ENCODE measurements at places on chromosomes 1 and 21.

GRCh38 chr21:15199414-15200383, 134.9 kb upstream of the NRIP1 start:
- no peak for DNase-seq

GRCh38 chr1:245552331-245552730, 397.5 kb downstream of the KIF26B start:
- DNase-seq, result no peak

DNA sequence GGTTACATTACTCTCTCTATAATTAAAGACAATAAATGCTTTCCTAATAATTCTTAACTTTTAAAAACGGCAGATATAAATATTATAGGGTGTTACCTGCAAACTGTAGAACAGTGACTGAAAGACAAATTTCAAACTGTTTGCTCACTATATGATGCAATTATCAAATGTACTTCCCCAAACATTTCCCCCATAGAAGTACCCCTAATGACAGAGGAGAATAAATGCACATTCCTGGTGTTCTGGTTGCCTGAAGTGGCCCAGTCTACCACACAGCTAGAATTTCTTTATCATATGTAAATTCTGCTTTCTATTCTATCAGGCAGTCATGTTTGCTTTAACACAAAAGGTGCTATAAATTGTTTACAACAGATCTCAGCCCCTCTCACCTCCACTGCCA, 70.4 kb downstream of the VAV3 start:
- no peak for DNase-seq

DNA sequence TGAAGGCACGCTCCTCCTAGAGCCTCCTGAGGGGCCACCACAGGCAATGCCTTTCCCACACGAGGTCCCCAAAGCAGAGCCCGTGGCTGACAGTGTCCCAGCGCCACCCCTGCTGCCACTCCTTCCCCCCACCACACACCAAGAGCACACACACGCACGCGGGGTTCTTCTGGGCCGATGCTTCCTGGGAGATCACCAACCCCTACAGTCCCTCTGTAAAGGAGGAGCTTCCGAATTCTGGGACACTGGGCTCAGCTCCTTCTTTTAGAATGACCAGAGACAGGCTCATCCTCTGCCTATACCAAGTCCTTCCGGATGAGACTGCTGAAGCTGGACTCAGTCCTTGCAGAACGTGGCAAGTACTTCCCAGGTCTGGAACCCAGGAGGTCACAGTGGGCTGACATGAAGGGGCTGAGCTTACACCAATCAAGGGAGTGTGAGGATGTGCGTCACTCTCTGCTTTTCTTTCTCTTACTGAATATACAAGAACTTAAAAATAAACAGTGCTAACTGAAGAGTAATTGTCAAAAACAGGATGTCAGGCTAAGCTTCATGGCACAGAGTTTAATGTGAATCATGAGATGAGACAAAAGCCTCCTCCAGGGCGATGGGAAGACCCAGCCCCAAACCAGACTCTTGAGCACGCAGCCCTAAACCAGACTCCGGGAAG, 12.7 kb downstream of the SSU72 start:
- DNase-seq, result no peak

DNA sequence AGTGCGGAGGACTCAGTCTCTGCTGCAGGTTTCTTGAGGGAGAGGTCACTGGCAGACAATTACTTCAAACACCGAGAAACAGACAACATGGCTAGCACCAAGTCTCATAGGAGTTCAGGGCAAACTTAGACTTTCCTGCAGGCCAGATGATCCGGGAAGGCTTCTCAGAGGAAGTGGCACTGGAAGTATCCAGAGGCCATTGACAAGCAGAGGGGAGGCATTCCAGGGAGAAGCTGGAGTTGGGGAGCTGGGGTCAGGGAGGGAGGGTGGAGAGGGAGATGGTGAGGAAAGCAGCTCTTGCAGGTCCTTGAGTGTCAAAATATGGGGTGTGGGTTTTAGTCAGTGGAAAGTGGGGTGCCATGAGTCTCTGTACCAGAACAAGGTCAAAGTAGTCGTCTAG, 147.9 kb downstream of the KAZN start:
- no peak for DNase-seq

GRCh38 chr1:220325306-220325995, 53.2 kb upstream of the RAB3GAP2 start:
- DNase-seq, result no peak

- DNase-seq, result no peak
Measured at GRCh38 chr21:32137266-32137665, 141.6 kb downstream of the MIS18A start.

DNA sequence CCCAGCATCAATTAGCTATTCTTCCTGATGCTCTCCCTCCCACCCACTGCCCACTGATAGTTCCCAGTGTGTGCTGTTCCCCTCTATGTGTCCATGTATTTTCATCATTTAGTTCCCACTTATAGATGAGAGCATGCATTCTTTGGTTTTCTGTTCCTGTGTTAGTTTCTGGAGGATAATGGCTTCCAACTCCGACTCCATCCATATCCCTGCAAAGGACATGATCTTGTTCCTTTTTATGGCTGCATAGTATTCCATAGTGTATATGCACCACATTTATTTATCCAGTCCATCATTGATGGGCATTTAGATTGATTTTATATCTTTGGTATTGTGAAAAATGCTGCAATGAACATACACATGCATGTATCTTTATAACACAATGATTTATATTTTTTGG, 30.2 kb downstream of the DISC1 start:
- DNase-seq, result no peak

DNA sequence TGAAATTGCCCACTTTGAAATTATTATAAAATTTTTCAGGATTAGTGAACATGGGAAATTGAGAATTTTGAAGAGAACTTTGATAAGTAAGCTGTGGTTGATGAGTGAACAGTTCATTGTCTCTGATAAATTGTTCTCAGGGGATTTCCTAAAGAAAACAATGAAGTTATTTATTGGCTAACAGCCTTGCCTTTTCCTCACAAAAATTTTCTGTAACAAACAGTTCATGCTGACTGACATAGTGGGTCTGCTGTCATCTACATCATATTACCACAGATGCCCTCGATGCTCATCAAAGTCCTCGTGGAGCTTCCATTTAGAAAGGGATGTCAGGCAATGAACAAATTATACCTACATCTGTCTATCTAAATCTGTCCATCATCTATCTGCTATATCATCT, 113.4 kb downstream of the PTBP2 start:
- no peak for DNase-seq

DNA sequence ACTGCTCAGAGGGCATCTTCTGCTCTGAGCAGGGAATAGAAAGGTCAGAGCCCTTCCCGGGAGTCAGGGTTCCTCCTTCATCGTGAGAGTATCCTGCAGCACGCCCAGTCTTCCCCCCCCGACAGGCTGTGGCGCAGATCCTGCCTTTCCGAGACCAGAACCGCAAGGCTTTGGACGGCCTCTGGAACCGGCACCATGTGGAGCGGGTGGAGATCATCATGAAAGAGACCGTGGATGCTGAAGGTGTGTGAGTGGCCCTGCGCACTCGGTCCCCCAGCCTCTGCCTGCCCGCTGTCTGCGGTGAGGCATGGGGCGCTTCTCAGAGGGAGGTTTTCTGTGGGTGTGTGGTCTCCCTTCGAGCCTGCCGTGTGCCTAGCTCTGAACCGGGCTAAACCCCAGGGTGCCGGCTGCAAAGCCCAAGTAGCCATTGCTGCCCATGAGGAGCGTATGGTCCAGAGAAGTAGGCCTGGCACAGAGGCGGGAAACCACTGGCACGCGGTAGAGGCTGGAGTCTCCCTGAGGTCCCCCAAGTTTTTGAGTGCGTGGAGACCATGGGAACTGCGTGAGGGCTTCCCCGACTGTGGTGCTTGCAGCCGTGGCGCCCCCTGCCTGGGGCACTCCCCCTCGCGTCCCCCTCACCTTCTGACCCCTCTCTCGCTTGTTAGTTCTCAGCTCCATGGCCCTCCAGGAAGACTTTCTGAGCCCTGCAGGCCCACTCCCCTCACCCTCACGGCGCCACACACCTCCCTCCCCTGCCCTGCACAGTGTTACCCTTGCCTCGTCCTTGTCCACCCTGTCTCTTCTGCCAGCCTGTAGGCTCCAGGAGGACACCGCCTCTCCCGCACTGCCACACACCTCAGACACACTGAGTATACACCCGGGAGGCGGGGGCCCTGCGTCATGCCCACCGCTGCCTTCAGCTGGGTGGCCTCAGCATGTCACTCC, 12.5 kb downstream of the H6PD start:
- DNase-seq, result no peak

- no peak for DNase-seq
Measured at GRCh38 chr1:74396933-74397332, 115.5 kb downstream of the LRRC53 start.

DNA sequence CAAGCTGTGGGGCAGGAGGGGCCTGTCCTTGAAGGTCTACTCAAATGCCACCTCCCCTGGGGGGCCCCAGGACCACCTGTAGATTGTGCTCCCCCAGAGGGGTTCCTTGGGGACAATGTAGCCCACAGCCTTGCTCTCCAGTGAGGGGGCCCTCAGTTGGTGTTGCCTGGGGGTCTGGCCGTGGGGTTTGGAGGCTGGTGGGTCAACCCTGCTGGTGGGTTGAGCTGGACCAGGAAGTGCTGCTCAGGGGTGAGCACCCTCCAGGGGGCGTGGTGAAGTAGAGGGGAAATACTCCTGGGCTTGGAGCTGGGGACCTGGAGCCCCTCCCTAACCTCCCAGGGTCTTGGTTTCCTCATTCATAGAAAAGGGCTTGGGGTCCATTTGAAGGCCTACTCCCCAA, 143.6 kb upstream of the WNT4 start:
- DNase-seq, result no peak

DNA sequence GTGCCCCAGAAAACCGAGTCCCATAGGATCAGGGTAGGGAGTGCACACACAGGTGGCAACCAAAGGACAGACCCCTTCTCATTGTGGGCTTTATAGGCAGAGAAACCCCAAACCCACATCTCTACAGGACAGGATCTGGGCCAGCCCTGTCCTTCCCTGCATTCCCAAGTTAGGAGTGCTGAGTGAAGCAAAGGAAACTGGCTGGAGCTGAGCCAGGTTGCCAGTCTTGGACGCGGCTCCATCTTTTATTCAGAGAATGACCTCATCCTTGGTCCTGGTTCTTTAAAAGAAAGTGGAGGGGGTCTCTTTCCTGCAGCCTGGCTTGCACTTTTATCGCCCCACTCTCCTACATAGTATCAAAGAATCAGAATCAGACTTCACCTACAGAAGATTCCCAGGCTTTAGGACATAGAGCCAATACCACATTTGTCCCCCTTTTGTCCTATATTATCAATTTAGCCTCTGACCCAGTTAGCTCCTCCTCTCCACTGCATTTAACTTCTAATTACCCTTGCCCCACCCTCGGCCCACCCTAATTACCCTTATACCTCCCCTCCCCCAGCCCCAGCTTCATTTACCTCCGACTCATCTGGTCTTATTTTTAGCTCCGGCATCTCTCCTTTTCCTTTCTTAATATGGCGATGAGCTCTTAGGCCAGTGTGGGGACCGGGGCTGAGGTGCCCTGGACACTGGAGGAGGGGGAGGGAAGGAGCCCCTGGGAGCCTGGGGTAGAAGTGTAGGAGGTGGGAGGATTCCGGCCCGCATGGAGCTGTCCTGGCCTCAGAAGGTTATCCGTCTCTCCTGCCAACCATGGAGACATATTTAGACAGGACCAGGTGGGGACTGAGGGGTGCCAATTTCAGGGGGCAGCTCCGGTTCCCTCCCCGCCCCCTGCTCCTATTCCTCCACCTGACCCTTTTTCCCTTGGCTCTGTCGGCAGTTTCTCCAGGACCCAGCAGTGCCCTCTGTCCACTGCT, at the start of gene CASQ1:
TSS of gene CASQ1 (plus strand) at position 927 of the 977 bp plus-strand sequence. CDS start 177 bp downstream, outside the sequence.
- DNase-seq, result no peak

GRCh38 chr1:214862421-214862820, 220.1 kb upstream of the KCNK2 start:
- no peak for DNase-seq

- no peak for DNase-seq
Measured at GRCh38 chr1:118300808-118301207, 115.8 kb upstream of the SPAG17 start.

- no peak for DNase-seq
Measured at GRCh38 chr1:200374569-200375295, 35.1 kb downstream of the ZNF281 start.

GRCh38 chr1:35660581-35661473, 19.5 kb upstream of the PSMB2 start:
- DNase-seq, result no peak

- DNase-seq, result no peak
Measured at GRCh38 chr1:170789063-170789462, 125.1 kb downstream of the PRRX1 start.

GRCh38 chr1:157734321-157734720, 33.8 kb upstream of the FCRL3 start:
- no peak for DNase-seq

Measured in BJ (cell line).